ENCODE measurements at places on chromosomes 4 and X.

- H3K27ac ChIP-seq: no peak overlapping the region
- DNase-seq: no peak
- peaks cover 5% of the 10 kb centered on the region for H3K4me1 ChIP-seq
- no peak overlapping the region for H3K4me3 ChIP-seq
Measured at GRCh38 chrX:13383907-13384306, 64.1 kb upstream of the ATXN3L start.

GRCh38 chrX:72274526-72274925 is 2.5 kb downstream of the RPS4X start:
- no peak for DNase-seq
- no peaks in the 10 kb centered on the region for H3K27me3 ChIP-seq
- H3K4me3 ChIP-seq: no peak overlapping the region
- H3K4me1 ChIP-seq: peaks cover 5% of the 10 kb centered on the region

- DNase-seq: no peak
- H3K27ac ChIP-seq: peak overlapping the region; percentile 32
- peak overlapping the region; percentile 10 for H3K4me3 ChIP-seq
Measured at GRCh38 chr4:94472056-94472826, 20.5 kb downstream of the PDLIM5 start.

- no peak overlapping the region for H3K27ac ChIP-seq
- H3K36me3 ChIP-seq: no peaks in the 10 kb centered on the region
- H3K4me3 ChIP-seq: no peak overlapping the region
- no peaks in the 10 kb centered on the region for H3K27me3 ChIP-seq
- H3K4me1 ChIP-seq: no peaks in the 10 kb centered on the region
Measured at GRCh38 chrX:132292793-132293192, 73.5 kb upstream of the RAP2C start.

DNA sequence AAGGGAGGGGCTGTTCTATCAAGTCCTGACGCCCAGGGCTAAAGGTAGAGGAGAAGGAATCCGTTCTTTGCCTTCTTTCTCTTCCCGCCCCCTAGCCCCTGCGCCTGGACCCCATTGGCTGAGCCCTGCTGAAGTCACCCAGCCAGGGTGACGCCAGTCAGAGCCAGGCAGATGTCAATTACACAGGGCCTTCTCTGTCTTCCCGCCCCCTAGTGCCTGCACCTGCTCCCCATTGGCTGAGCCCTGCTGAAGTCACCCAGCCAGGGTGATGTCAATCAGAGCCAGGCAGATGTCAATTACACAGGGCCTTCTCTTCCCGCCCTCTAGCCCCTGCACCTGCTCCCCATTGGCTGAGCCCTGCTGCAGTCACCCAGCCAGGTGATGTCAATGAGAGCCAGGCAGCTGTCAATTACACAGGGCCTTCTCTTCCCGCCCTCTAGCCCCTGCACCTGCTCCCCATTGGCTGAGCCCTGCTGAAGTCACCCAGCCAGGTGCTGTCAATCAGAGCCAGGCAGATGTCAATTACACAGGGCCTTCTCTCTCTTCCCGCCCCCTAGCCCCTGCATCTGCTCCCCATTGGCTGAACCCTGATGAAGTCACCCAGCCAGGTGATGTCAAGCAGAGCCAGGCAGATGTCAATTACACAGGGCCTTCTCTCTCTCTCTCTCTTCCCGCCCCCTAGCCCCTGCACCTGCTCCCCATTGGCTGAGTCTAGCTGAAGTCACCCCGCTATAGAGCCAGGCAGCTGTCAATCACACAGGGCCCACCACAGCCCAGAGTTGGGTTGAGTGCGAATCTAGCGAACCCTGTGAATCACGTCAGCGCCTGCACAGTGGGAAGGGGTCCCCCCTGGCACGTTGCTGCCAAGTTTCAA is 46.4 kb downstream of the ASMT start:
- H3K4me1 ChIP-seq: peaks cover 8% of the 10 kb centered on the region
- no peak overlapping the region for H3K27ac ChIP-seq
- H3K27me3 ChIP-seq: no peaks in the 10 kb centered on the region
- no peaks in the 10 kb centered on the region for H3K36me3 ChIP-seq
- H3K4me3 ChIP-seq: no peak overlapping the region
- DNase-seq: no peak
